ENCODE measurements at places on chromosomes 12 and 14. TPM values are rescaled to one million over a fixed set of nuclear protein-coding genes. Genes with fewer than 3 reads are reported as not detected.

DNA sequence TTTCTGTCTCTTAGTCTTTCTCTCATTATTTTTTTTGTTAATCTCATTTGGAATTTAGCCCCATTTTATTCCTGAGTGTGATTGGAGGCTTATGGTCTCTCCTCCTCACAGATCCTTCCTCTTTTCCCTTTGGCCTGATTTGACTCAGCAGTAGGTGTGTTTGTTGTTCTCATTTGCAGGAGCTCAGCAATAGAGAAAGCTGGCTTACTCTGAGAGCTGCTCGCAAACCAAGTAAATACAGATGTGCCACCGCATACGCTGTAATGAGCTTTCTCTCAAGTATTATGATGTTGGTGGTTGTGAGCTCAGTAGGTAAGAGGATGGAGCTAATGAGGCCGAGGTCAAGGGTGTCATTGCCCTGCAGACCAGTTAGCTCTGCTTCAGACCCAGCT lies 206.5 kb downstream of the ETV6 start:
- no peak for DNase-seq

Gene HCAR2
- not detected for total RNA-seq

GRCh38 chr12:113328368-113328889 lies 6.5 kb downstream of the SLC8B1 start:
- DNase-seq: no peak

- no peak for DNase-seq
Measured at GRCh38 chr12:124668602-124669001, 101.2 kb upstream of the NCOR2 start.

GRCh38 chr12:128338386-128339125 lies 71.6 kb downstream of the TMEM132C start:
- no peak for DNase-seq

Gene SLC41A2
- 16.8 TPM for total RNA-seq

- DNase-seq: no peak
Measured at GRCh38 chr14:56956182-56956581, 145.9 kb upstream of the OTX2 start.

- DNase-seq: no peak
Measured at GRCh38 chr14:69249603-69250002, 10.4 kb upstream of the GALNT16 start.

Gene RNFT2
- 7.3 TPM for total RNA-seq

Gene ATL1
- total RNA-seq: 6.9 TPM

Gene CEBPE
- total RNA-seq: not detected

Gene FAM90A1
- total RNA-seq: not detected

DNA sequence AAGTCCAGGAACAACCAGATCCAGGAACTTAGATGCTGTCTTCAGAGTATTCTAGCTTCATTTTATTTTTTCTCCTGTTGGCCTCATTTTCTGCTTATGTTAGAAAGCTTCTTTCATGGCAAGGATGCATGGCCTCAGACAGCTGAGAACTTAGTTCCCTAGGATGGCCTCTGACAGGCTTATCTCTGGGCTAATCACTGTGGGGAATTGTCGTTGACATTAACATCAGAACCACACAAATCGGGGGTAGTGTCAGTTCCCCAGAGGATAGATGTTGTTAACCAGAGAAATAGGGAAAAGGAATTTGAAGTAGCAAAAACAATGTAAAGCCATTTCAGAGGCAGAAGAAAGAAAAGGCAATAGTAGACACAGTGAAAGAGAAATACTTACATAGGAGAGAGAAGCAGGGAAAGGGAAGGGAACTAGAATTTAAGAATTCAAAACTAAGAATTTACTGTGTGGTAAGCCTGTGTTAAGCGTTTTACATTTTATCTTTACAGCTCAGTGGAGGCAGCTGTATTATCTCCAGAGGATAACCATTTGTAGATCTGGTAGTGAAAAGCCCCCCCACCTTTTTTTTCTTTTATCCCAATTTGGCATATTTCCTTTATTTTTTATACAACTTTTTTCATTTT lies 21.8 kb downstream of the FUT8 start:
- peak; percentile 24 for DNase-seq
